Fibroblast of lung (primary cell): ENCODE measurements at places on chromosomes 11 and 22. TPM values are rescaled to one million over a fixed set of nuclear protein-coding genes. Genes with fewer than 3 reads are reported as not detected.

Gene PNPLA5
- under 0.01 and 0.33 TPM in 2 replicates for total RNA-seq

Gene SLC22A12
- not detected in 2 replicates for total RNA-seq

Gene SERHL2
- total RNA-seq = 3.3 and 4.6 TPM in 2 replicates

Gene MCAT
- total RNA-seq = 8.4 and 8.5 TPM in 2 replicates

Gene TMEM151A
- total RNA-seq = under 0.01 TPM in 2 replicates

Gene DDX25
- total RNA-seq = not detected in 2 replicates

Gene KCTD14
- total RNA-seq = 0.33 and 0.77 TPM in 2 replicates

Gene SIK2
- total RNA-seq = 11.0 and 16.3 TPM in 2 replicates

Gene OR8D1
- not detected in 2 replicates for total RNA-seq

Gene CFAP300
- 6.4 and 7.9 TPM in 2 replicates for total RNA-seq

Gene OR52N4
- total RNA-seq = 0.33 TPM in 1 of 2 replicates, not detected in the other

Gene AQP11
- total RNA-seq = 7.4 and 11.2 TPM in 2 replicates

Gene OPCML
- total RNA-seq = under 0.01 and 0.99 TPM in 2 replicates

Gene NDUFV1
- total RNA-seq = 153 and 171 TPM in 2 replicates

Gene OR5L1
- not detected in 2 replicates for total RNA-seq

Gene PTPRCAP
- total RNA-seq = under 0.01 and 0.17 TPM in 2 replicates

Gene AMBRA1
- total RNA-seq = 16.4 and 23.3 TPM in 2 replicates

Gene BAIAP2L2
- 0.26 and 0.83 TPM in 2 replicates for total RNA-seq
